NCI-H1436 (cell line): ENCODE measurements at places on chromosomes 5 and 9.
A peak's percentile ranks its signal among the peaks of the same experiment; 100 is the strongest.

- no peak for DNase-seq
These were observed 25.1 kb downstream of the ARHGAP26 start for GRCh38 chr5:142795251-142795650.

GRCh38 chr9:128088253-128088945, 20.4 kb downstream of the SLC25A25 start:
- no peak for DNase-seq

DNA sequence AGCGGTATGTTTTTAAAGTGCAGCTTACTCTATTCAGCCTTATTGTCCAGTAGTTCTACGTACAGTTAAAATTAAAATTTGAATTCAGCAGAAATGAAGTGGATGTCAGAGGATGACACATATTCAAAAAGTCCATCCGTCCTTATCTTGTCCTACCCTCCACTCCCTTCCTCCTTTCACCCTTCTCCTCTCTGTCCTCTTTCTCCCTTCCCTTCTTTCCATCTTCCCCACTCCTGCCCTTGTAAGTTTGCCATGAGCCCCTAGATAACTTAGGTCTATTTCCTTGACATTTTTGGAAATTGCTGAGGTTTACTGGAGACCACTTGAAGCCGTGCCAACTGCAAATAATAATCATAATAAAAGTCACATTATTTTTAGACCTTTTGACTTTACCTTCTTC, 67.6 kb downstream of the TRIO start:
- no peak for DNase-seq

GRCh38 chr5:95178046-95178651, 106.7 kb downstream of the MCTP1 start:
- DNase-seq = peak; percentile 42

DNA sequence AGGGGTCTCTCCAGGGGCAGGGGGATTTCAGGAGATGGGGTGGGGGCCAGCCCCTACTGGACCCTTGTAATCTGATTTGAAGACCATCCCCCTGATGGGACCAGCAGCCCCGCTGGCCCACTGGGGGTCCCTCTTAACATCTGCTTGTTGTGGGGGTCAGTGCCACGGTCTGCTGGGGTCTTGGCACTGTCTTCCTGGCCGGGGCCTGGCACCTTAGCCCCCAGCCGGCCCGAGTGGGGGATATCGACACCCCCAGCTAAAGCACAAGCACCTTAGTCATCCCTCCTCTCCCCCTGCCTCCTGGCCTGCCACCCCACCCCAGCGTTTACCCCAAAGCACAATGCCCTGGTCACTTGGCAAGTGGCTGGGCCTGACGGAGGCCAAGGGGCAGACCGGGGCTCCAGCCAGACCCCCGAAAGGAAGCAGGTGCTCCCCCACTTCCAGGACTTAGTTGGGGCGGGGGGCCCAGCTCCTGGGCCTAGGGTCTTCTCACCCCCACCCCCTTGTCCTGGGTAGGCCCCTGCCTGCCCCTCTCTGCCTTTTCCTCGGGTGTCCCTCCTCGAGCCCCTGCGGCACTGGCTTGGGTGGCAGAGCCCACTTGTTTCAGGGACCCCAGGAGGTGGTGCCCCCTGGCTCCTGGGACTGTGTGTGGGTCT, 1.4 kb upstream of the NFX1 start:
- no peak for DNase-seq

DNA sequence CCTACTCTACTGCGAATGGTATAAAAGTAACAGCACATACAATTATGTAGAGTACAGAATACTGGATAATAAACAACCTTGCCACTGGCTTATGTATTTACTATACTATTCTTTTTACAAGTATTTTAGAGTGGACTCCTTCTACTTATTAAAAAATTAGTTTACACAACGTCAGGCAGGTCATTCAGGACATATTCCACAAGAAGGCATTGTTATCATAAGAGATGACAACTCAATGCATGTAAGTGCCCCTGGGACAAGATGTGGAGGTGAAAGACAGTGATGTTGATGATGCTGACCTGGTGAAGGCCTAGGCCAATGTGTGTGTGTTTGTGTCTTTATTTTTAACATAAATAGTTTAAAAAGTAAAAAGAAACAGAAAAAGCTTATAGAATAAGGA, 421.7 kb downstream of the CDH12 start:
- no peak for DNase-seq

DNA sequence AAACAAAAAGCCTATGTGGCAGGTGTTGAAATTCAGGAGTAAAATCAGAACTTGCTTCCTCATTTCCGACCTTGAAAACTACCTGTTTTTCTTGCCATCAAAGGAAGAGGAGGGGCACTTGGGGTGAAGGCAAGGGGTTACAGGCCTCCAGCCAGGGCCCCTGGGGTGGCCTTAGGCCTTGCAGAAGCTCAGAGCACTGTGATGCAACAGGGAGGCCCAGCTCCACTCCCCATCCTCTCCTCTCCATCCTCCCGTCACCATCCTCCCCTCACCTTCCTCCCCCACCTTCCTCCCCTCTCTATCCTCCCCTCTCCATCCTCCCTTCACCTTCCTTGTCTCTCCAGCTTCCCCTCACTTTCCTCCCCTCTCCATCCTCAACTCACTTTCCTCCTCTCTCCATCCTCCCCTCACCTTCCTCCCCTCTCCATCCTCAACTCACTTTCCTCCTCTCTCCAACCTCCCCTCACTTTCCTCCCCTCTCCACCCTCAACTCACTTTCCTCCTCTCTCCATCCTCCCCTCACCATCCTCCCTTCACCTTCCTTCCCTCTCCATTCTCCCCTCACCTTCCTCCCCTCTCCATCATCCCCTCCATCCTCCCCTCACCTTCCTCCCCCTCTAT, 111.6 kb downstream of the WNK2 start:
- DNase-seq = no peak
